ENCODE measurements at places on chromosomes 13 and 19. TPM values are rescaled to one million over a fixed set of nuclear protein-coding genes. Genes with fewer than 3 reads are reported as not detected.

DNA sequence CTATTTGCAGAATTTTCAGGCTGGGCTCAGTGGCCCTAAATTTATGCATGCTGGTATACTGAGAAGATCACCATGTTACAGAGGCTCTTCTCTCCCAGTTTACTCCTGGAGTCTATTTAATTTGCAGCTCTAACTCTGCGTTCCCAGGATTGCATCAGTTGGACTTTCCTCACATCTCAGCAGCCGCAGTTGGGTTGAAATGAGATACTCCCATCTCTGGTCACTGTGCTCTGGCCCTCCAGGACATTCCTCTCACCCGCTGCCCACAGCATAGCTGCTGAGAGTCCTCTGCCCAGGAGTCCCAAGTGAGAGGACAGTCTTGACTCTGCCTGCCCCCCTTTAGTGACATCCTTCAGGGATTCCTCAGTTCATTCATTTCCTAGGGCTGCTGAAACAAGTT, 150.9 kb downstream of the LACC1 start:
- DNase-seq = no peak

- no peak for DNase-seq
Observed at GRCh38 chr13:111387945-111388600, 67.6 kb downstream of the TEX29 start.

DNA sequence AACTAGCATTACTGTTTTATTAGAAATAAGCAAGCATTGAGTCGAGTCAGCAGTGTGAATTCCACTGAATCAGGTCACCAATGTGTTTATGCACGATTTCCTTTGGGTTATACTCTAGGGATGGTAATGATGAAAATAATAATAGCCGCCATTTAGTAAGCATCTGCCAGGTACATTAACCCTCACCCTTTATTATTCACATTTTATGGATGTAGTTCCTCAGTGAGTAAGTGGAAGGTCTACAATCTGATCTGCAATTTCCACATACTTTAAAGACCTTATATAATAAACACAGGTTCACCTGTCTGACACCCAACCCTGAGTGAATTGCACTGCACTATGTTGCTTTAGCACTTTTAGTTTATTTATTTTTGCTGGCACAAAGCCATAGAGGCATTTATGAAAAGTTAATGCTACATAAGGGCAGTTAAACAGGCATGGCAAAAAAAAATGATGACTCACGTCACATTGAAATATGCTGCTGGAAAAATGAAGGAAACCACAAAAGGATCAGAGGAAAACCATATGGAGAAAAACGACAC, 122.4 kb downstream of the TRPC4 start:
- DNase-seq = no peak

DNA sequence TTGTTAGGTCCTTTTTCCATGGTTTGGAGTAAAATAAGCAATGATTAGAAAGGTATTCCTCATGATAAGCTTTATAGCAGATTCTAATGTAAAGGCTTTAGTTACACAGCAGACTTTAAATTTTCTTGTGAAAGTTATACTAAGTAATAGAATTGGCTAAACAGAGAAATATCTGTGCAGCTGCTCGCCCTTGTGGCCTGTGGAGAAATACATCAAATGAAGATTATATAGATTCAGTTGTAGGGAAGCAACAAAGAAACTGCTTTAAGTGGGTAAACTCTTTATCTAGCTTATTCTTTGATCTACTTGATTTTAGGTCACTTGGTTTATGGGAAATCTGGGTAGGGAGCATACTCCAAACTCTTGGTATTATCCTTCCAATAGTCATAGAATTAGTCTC, 1269.7 kb upstream of the SPRY2 start:
- DNase-seq = no peak

- DNase-seq = peak; percentile 73
Observed at GRCh38 chr19:51688671-51689571, 4.2 kb upstream of the SPACA6 start.

DNA sequence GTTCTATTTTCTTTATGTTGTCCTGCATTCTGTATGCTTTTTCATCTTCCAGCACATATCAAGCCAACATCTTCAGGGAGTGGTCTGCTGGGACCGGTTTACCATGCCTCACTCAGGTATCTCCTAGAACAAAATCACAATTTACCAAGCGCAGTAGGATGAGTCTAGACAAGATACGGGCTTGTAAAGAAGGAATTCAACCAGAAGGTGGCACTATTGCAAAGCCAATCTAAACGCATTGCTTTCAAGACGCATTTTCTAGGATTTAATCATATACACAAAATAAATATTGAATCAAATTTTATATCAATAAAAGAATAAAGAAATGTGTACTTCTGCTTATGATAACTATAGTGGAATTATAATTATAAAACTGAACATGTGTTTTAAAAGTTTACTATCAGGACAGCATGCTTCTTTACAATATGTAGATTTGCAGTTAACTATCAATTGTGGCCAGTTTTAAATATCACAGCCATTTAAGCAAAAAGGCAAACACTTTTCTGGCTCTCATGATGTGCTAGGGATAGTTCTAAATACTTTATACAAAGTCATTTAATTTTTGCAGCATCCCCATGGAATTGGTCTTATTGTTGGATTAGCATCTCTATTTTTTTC, 16.1 kb upstream of the TPP2 start:
- peak; percentile 68 for DNase-seq

GRCh38 chr19:47203254-47203653, 27.7 kb downstream of the BBC3 start:
- no peak for DNase-seq

DNA sequence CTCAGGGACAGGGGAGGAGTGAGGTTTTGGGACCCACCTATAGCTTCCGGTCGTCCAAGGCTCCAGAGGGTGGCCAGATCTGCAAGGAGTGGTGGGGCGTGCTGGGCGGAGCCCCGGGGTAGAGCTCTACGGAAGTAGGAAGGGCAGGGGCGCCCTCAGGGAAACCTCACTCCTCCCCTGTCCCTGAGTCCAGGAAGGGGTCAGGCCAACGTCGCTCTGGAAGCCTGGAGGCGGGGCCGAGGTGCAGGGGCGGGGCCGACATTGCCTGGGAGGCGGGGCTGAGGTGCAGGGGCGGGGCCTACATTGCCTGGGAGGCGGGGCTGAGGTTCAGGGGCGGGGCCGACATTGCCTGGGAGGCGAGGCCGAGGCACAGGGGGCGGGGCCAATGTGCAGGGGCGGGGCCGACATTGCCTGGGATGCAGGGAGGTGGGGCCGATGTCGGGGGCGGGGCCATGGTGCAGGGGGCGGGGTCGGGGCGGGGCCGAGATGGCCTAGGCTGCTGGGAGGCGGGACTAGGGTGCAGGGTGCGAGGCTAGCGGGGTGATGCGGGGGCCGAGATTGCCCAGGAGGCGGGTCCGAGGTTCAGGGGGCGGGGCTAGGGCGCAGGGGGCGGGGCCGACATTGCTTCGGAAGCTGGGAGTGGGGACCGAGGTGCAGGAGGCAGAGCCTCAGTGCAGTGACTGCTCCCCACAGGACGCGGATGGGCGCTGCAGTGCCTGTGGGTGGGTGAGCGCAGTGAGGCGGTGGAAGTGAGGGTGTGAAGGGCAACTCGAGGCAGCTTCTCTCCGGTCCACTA, 4.9 kb upstream of the PALM start:
- DNase-seq = peak; percentile 72

DNA sequence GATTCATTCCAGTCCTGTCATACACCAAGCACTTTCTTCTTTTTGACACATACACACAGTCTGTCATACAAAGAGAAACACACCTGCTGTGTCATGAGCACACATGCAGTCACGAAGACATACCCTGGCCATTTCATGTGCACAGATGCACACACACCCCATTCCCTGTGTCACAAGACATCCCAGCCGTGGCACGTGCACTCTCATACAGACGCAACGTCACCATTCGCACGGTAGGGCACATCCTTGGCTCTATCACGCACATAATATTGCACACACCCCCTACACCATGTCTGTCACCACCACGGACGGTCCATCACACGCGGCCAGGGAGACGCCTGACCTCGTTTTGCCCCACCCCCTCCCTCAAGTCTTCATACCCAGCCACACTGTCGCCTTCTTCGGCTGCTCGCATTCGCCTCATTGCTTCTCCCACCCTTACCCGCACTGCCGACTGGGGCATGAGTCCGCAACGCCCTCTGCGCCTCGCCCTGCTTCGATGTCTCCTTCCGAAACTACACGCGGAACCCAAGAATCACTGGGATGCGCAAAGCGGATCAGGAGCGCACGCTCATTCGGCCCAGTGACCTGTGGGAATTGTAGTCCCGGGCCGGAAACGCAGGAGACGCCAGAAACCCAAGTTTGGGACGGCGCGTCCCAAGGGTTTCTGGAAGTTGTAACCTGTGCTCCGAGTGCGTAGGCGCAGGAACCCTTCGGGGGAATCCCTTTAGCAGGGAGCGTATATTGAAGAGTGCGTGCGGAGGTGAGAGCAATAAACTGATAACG, 6.8 kb upstream of the ZNF283 start:
- no peak for DNase-seq

DNA sequence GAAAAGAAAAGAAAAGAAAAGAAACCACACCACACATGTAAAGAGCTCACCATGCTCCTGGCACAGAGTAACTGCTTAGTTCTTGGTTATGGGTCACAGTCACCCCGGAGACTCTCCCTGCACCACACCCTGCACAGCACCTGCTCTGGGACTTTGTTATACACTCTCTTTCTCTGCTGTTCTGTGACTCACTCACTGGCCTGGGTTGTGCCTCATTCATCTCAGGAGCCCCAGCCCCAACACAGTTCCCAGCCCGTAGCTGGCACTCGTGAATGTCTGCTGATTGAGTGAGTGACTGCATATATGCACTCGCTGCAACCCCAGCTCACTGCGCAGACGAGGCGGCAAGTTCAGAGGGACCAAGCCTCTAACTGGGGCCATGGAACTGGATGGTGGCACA, 22.9 kb upstream of the ZNF507 start:
- no peak for DNase-seq

GRCh38 chr13:99205621-99206220, 5.1 kb downstream of the UBAC2 start:
- DNase-seq = no peak

- no peak for DNase-seq
Observed at GRCh38 chr19:55508120-55508519, 19.9 kb downstream of the SSC5D start.

- DNase-seq = no peak
Observed at GRCh38 chr13:110528911-110529310, 32.6 kb downstream of the RAB20 start.

- DNase-seq = no peak
Observed at GRCh38 chr19:58535857-58536256, 8.0 kb upstream of the TRIM28 start.

DNA sequence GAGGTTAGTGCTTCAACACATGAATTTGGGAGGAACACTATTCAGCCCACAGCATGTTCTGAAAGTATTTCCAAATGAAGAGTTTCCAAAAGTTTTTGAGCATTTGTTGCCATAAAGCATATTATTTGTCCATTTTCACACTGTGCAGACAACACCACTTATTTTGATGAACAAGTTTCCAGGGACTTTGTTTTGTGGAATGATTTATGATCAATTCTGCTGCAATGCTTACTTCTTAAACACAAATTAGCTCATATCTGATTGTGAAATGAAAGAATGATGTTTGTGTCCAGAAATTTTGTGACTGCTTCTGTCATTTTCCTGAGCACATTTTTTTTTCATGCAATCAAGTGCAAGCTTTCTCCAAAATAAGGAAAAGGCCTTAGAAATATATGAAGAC, 205.3 kb downstream of the RAP2A start:
- DNase-seq = no peak

PLPPR3 gene
- 0.27 TPM for total RNA-seq

SPRYD7 gene
- total RNA-seq = 11.3 TPM

BEST2 gene
- 0.10 TPM for total RNA-seq

SPART gene
- total RNA-seq = 0.12 TPM

LIN7B gene
- 7.2 TPM for total RNA-seq

OR1M1 gene
- total RNA-seq = not detected

USHBP1 gene
- 0.15 TPM for total RNA-seq
